ENCODE measurements at places on chromosomes 1 and 21. TPM values are rescaled to one million over a fixed set of nuclear protein-coding genes. Genes with fewer than 3 reads are reported as not detected.

PTGFRN gene
- total RNA-seq, result 50.4 TPM

SLC6A9 gene
- 7.2 TPM for total RNA-seq

HRNR gene
- not detected for total RNA-seq

FOXD3 gene
- total RNA-seq, result not detected

CA6 gene
- total RNA-seq, result not detected

HSD3B2 gene
- not detected for total RNA-seq

CD247 gene
- 0.09 TPM for total RNA-seq

ADAMTS1 gene
- total RNA-seq, result 72.0 TPM

PDXK gene
- total RNA-seq, result 64.1 TPM

LIN28A gene
- total RNA-seq, result not detected

AGO4 gene
- total RNA-seq, result 14.0 TPM

BGLAP gene
- 0.27 TPM for total RNA-seq

NUDT4B gene
- total RNA-seq, result 8.1 TPM

SPATA6 gene
- total RNA-seq, result 3.2 TPM

KCNJ9 gene
- not detected for total RNA-seq

CFHR5 gene
- total RNA-seq, result not detected

AIM2 gene
- total RNA-seq, result under 0.01 TPM

RGS7 gene
- 0.19 TPM for total RNA-seq

HEYL gene
- not detected for total RNA-seq

RNU1-1 gene
- total RNA-seq, result 5,329 TPM

ID3 gene
- 267 TPM for total RNA-seq

TGFB2 gene
- 56.2 TPM for total RNA-seq

NBPF6 gene
- total RNA-seq, result not detected

FAM167B gene
- 1.7 TPM for total RNA-seq

NBPF20 gene
- 3.7 TPM for total RNA-seq

TMEM52 gene
- total RNA-seq, result 0.09 TPM

BEST4 gene
- not detected for total RNA-seq

GPX7 gene
- total RNA-seq, result 16.3 TPM

OR2L3 gene
- total RNA-seq, result not detected

CDK18 gene
- total RNA-seq, result 0.94 TPM

C4BPA gene
- not detected for total RNA-seq

CGN gene
- 0.45 TPM for total RNA-seq

AMY2B gene
- 1.9 TPM for total RNA-seq

S100A7A gene
- not detected for total RNA-seq

SIM2 gene
- under 0.01 TPM for total RNA-seq

DYNLT5 gene
- 0.94 TPM for total RNA-seq

SLC45A1 gene
- 1.5 TPM for total RNA-seq

C1QTNF12 gene
- total RNA-seq, result 0.45 TPM

DEPDC1 gene
- 5.6 TPM for total RNA-seq

PTAFR gene
- 0.09 TPM for total RNA-seq

GNL2 gene
- 88.0 TPM for total RNA-seq

ADORA1 gene
- not detected for total RNA-seq

RAB3B gene
- total RNA-seq, result 21.7 TPM

CFAP45 gene
- total RNA-seq, result 1.5 TPM

TLCD4 gene
- under 0.01 TPM for total RNA-seq

Data from endothelial cell of coronary artery (primary cell).